ENCODE measurements at places on chromosomes 5 and 9.

GRCh38 chr9:134414900-134415425 is 88.7 kb downstream of the RXRA start:
- DNase-seq: no peak

GRCh38 chr5:37580106-37580505 is 201.0 kb downstream of the WDR70 start:
- DNase-seq: no peak

DNA sequence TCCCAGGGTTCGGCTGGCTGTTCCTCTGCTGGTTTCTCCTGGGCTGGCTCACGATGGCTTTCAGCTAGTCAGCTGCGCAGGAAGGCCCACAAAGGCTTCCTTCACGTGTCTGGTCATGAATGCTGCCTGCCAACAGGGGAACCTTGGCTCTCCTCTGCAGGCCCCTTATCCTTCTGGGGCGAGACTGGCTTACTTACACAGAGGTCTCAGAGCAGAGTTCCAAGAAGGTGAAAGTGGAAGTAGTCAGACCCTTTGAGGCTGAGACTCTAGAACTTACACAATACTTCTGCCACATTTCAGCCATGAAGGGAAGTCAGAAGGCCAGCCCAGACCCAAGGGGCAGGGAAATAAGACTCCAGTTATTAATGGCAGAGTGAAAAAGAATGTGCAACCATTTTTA is 99.5 kb downstream of the LHFPL2 start:
- no peak for DNase-seq

DNA sequence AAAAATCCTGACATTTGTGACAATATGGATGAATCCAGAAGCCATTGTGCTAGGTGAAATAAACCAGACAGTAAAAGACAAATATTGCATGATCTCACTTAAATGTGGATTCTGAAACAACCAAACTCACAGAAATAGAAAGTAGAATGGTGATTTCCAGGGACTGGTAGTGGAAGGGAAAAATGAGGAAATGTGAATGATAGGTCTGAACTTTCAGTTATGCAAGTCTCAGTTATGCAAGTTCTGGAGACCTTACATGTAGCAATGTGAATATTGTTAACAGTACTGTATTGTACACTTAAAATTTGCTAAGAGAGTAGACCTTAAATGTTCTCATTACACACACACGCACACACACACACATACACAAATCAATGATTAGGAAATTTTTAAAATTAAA is 84.9 kb downstream of the SLCO4C1 start:
- no peak for DNase-seq

GRCh38 chr5:171074747-171075146 is 212.9 kb downstream of the RANBP17 start:
- DNase-seq: no peak
